ENCODE measurements at places on chromosomes 5 and 9.

DNA sequence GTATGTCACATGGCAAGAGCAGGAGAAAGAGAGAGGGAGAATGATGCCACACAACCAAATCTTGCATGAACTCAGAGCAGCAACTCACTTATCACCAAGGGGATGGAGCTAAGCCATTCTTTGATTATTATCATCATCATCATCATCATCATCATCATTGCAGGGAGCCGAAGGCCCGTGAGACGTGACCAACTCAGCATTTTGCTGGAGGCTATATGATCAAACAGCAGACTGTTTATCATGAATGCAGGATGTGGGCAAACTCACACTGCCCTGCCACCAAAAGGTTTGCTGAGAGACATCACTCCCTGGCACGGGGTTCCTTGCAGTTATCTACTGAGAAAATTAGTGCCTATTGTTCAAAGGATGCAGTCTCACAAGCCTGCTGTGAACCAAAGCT, 8.6 kb upstream of the ZNF169 start:
- no peak for DNase-seq

DNA sequence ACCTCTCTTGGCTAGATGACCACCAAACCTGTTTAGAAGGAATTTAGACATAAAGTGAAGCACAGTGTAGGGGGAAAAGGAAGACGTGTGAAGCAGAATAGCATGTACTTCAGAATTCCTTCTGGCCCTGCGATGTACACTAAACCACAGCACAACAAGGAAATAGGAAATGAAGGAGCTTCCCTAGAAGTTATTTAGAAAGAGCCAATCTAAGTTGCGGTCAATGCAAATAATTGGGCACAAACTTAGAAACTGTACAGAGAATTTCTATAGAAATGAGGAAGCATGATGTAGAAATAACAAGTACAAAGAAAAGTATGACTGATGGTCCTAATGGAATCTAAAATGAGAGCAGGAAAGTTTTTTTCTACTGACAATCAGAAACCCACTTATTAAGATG, 41.5 kb downstream of the ANKRD55 start:
- no peak for DNase-seq

DNA sequence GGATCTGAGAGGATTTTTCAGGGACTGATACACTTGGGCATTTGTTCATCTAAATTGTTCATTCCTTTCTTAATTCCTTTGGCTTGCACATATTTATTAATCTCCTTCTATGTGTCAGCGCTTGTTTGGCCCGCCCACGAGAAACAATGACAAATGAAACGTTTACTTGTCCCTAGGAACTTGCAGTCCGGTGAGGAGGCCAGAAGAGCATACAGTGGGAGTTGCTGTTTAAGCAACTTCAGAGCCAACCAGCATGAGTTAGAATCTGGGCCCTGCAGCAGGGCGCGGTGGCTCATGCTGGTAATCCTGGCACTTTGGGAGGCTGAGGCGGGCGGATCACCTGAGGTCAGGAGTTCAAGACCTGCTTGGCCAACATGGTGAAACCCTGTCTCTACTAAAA, 18.8 kb downstream of the FBXL7 start:
- no peak for DNase-seq

DNA sequence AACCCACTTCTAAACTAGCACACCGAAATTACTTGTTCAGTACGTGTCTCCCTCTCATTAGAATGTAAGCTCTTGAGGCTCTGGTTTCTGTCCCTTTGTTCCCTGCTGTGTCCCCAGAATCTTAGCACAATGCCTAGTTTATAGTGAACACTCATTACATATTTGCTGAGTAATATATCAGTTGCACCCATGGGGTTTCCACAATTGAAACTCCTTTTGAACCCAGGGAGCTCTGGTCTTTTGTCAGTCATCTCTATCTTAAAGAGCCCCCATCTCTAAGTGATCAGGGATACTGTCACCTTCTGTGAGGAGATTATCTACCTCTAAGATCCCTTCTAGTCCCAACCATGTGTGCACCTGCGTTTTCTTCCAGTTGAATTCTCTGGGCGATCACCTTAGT, 12.8 kb downstream of the CAMK4 start:
- DNase-seq: no peak

DNA sequence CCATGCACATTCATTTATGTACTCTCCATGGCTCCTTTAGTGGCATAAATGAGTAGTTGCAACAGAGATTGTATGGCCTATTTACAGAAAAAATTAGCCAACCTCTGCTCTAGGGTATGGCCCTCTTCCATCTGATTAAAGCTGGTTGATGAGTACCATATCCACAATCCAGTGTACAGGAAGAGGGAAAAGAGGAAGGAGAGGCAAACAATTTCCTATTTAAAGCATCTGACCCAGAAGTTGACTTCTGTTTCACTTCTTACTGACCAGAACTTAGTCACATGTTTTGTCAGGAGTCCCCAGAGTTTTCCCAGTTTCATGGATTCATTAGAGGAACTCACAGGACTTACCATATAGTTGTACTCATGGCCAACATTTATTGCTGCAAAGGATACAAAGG, 68.6 kb upstream of the STARD4 start:
- no peak for DNase-seq

GRCh38 chr5:94693845-94694370, 75.4 kb downstream of the SLF1 start:
- DNase-seq: no peak

DNA sequence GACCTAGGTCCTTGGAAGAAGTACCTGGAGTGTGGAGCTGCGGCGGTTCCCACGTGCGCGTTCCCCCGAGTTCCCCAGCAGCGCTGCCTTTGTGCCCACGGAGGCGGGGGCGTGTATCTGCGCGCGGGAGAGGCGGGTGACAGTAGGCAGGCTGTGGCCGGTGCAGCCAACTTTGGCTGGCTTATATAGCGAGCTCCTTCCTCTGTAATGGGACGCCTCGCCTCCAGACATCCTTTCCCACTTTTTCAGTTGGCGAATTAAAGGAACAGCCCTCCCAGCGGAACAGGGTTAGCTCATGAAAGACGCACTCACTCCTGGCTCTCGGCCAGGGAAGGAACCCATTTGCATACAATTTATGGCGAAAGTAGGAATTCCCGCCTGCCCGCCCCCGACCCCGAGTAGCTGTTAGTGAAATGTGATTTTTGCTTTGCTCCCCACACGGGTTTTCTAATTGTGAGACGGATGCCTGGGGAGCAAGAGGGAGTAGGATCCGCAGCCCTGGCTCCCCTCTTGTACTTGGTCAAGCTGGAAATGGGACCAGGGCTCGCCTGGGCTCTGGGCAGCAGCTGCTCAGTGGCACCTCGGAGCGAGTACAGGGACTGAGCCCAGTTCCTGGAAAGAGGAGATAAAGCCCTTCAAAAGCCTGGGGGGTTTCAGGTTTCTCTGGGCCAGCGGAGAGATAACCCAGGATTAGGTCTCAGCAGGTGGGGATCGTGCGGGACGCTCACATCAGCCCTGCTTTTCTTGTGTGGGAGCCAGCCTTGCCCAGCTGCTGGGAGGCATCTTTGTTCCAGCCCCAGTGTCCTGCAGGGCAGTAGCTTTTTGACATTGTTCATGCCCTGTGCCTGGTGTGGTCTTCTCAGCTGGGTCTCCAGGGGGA, at the start of gene TNC:
Gene TNC, minus strand, starts transcription at position 159 of the 880 bp plus-strand sequence. CDS start 27,139 bp downstream, outside the sequence.
- peak; percentile 98 for DNase-seq

GRCh38 chr9:98784831-98785806, 11.2 kb downstream of the ANKS6 start:
- no peak for DNase-seq

- no peak for DNase-seq
Observed at GRCh38 chr5:16600397-16600796, 16.4 kb downstream of the RETREG1 start.

DNA sequence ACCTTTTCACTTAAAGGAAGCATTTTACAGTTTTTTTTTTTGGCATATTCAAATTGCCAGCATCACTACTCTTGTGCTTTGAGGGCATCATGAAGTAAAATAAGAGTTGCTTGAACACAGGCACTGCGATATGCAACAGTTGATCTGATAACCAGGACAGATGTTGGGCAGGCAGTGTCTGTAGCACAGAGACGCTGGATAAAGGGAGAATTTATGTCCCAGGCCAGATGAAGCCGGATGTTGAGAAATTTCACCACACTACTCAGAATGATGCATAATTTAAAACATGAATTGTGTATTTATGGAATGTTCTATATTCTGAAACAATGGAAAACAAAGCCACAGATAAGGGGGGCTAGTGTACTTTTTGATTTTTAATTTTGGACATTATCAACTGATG, 71.4 kb downstream of the SLC12A2 start:
- peak; percentile 55 for DNase-seq

- DNase-seq: no peak
Observed at GRCh38 chr9:127935765-127936221, 1.9 kb downstream of the DPM2 start.

- no peak for DNase-seq
Observed at GRCh38 chr5:124704594-124705284, 41.7 kb downstream of the ZNF608 start.

DNA sequence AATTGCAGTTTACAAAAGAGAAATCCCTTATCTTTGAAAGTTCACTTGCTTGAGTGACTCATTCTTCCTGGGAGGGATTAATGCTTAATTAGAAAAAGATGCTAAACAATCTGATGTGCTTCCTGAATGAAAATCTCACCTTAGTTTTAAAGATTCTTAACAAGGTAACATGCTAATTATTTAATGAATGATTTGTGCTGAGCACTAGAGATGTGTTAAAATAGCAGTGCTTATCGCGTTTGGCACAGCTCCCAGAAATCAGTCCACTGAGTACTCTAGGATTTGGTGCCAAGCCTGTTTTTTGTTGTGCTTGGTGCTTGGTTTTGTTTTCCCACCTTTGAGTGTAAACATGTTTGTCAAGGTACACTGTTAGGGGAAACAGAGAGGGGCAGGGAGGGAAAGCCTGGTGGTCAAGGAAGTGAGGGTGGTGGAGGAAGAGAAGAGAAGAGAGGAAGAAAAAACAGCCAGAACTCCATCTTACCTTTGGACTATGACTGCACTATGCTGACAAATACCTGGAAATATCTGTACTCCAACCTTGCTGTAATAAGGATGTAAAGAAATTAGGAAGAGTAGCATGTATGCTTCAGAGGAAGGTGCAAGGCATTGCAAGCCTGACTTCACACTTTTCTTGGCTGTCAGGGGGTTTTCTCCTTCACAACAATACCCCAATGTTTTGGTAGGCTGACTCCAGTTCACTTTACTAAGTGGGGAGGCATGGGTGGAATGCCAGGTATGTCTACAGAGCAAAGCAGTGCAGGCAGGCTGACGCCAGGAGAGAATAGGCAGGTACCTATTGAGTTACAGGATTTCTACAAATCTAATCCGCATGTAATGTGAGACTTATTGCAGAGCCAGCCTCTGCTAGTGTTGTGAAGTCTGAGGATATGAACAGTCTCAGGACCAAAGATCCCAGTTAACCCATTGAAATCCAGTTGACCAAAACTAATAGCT, 157.2 kb upstream of the ISL1 start:
- DNase-seq: no peak

- peak; percentile 87 for DNase-seq
Observed at GRCh38 chr9:34158362-34158869, 20.4 kb upstream of the UBAP1 start.

DNA sequence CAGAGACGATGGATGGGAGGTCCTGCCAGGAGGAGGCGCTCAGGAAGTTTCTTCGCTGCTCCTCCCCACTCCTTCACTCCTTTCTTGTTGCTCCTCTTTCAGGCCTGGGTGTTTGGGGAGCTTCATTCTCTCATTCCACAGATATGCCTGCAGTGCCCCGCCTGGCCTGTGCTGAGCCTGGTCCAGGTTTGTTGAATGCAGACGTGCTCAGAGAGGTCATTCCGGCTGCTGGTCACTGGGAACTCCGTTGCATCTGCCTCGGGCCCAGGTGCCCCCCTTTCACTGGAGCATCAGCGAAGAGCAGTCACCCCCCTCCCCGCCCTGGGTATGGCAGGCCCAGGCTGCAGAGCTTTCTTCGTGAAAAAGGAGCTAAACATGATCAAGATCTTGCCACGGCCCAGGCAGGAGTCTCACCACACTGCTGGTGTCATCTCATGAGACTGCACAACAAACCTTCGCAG, 15.5 kb downstream of the SURF6 start:
- no peak for DNase-seq

- DNase-seq: peak; percentile 51
Observed at GRCh38 chr5:91787718-91788117, 404.6 kb upstream of the ARRDC3 start.

DNA sequence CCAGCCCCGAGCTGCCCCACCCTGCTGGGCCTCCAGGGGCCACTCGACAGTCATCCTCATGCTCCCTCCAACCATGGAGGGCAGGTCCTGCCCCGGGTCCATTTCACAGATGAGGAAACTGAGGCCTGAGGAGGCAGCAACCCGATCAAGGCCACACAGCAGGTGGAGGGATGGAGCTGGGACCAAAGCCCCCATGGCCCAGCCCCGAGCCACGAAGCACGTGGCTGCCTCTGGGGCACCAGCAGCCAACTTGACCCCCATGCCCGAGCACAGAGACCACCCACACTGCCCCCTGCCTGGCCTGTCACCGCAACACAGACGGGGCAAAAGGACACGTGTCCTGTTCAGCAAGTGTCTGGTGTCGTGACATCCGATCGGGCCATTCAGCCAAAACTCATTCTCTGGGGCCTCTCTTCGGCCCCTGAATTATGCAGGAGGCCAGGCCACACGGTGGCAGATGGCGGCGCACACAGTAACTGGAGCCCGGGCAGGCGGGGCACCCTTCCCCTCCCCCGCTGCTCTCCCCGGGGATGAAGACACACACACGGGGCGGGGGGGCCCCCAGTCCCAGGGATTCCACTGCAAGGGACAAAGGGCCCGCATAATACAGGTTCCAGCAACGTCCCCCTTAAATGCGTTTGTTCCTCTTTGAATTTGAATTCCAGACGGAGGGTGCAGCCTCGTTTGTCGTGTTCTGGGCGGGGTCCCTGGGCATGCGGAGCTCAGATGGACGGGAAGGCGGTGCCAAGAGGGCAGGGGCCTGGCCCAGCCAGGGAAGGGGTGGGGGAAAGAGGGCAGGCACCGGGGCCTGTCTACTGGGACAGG, 29.4 kb upstream of the TMEM250 start:
- no peak for DNase-seq

DNA sequence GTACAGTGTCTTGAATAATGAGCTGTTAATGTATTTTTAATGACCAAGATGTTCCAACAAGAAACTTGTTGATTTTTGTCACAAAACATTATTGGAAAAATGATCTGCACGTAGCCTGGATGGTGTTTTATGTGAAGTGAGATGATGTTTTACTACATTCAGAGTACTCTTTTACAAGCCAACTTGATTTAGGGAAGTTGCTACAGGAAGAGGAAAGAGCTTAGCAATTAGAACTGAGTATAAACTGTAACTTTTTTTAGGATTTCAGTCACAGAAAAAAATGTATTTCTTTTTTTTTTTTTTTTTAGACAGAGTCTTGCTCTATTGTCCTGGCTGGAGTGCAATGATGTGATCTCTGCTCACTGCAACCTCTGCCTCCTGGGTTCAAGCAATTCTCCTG, 113.6 kb upstream of the ADRA1B start:
- DNase-seq: no peak

GRCh38 chr5:51208296-51208695, 175.0 kb upstream of the ISL1 start:
- DNase-seq: no peak

- DNase-seq: no peak
Observed at GRCh38 chr5:145110834-145111233, 724.3 kb downstream of the PRELID2 start.

GRCh38 chr5:95848701-95849100, 26.2 kb upstream of the GLRX start:
- no peak for DNase-seq
